ENCODE measurements at places on chromosomes 3 and 15.
A peak's percentile ranks its signal among the peaks of the same experiment; 100 is the strongest.

GRCh38 chr3:43489930-43490329, 131.9 kb downstream of the ANO10 start:
- no peak for DNase-seq

DNA sequence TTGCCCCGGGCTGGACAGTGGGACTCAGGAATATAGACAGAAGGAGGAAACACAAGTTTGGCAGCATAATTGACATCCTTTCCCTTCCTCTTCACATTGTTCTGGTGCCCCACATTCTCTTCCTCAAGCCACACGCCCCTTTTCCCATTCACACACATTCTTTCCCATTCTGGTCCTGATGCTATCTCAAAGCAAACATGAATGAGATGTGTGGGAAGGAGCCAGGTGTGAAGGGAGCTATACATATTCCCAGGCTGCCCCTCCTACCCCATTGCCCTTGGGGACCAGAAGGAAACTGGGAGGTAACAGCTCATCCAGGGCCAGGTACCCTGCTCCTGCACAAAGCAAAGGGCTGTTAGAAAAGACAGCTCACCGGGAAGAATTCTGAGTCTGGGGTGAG, 23.4 kb upstream of the CLK3 start:
- no peak for DNase-seq

GRCh38 chr3:196431181-196432136, 768 bp downstream of the UBXN7 start:
- DNase-seq: peak; percentile 20

GRCh38 chr3:152737021-152737908, 97.7 kb upstream of the P2RY1 start:
- DNase-seq: no peak

DNA sequence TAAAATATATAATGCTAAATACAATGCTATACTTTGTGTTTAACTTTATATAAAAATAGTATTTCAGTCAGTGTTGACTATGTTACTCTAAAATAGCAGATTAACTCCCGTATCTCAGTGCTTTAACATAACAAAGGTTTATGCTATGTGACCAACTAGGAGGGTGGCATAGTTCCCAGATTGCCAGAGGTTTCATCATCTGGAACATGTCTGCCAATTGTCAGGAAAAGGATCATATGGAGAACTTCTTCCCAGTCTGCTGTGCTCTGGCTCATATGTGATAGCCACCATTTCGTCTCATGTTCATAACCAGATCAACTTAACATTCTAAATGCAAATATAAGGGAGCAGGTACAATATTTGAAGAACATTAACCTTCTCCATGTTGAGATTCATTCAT, 720.2 kb downstream of the MCTP2 start:
- no peak for DNase-seq

DNA sequence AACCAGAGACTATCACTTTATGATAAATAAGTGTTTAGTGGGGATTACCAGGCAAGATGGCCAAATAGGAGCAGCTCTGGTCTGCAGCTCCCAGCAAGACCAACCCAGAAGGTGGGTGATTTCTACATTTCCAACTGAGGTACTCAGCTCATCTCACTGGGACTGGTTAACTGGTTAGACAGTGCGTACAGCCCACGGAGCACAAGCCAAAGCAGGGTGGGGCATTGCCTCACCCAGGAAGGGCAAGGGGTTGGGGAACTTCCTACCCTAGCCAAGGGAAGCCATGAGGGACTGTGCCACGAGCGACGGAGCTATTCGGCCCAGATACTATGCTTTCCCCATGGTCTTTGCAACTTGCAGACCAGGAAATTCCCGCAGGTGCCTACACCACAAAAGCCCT, 171.0 kb downstream of the CTNNB1 start:
- no peak for DNase-seq

DNA sequence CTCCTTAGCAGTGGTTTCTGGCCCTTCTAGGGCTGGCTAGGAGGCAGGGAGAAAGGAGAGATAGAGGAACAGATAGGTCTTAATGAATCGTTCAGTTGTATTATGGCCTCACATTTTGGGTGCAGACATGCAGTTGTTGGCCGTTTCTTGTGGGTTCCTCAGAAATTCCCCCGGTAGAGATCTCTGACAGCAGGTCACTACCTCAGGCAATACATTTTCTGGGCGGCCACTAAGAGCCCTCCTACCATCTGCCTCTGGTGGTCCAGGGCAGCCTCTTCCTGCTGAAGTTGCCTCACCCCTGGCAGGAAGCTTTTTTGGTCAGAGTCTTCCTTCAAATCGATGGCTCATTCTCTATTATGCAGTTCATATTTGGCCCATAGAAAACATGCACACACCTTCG, 266.1 kb downstream of the SV2B start:
- no peak for DNase-seq

Data from BE2C (cell line).